ENCODE measurements at places on chromosomes 2 and 18.

DNA sequence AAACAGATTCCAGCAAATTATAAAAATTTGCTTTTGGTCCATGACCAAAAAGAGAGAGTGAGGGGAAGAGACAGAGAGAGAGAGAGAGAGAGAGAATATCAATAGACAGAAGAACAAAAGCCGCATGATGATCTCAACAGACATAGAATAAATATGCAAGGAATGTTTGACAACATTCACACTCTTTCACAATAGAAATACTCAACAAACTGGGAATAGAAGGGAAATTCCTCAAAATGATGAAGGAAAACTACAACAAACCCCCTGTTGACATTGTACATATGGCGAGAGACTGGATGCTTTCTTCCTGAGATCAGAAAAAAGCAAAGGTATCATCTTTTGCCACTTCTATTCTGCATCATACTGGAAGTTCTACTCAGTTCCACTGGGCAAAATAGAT, 309.7 kb downstream of the RAD51AP2 start:
- no peak for DNase-seq

GRCh38 chr2:144515696-144516410, 4.1 kb downstream of the ZEB2 start:
- peak; percentile 41 for DNase-seq

GRCh38 chr2:188620916-188621315, 329.2 kb downstream of the GULP1 start:
- DNase-seq = no peak

- no peak for DNase-seq
Measured at GRCh38 chr2:193549661-193550060, 1354.9 kb upstream of the TMEFF2 start.

- peak; percentile 59 for DNase-seq
Measured at GRCh38 chr2:186641807-186642321, 52.0 kb upstream of the FAM171B start.

GRCh38 chr2:105760639-105761337, 16.1 kb downstream of the NCK2 start:
- DNase-seq = no peak

DNA sequence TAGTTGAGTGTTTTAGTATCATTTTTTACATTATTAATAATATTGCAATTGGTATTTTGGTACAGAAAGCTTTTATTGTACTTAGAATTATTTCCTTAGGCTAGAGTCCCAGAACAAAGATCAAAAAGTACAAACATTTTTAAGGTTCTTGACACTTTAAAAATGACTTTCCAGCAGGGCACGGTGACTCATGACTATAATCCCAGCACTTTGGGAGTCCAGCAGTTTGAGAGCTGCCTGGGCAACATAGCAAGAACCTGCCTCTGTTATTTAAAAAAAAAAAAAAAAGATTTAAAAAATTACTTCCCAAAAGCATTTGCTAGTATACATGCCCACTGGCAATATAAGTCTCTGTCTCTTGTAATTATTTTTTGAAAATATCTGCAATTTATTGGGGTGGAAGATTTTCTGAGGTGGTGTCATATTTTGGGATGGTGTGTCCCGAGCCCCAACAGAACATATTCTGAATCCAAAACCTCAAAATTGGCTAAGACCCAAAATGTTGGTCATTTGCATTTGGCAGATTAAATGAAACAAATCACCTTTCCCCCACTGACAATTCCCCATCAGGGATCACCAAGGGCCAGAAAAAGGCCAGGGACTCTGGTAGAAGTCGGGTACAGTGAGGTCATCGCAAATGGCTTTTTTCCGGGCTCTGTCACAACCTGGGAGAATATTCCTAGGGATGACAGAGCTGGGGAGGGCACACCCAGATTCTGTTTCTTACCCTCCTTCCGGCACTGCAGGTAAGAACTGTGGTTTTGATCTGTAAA, 42.1 kb downstream of the NIFK start:
- no peak for DNase-seq

GRCh38 chr2:30777661-30778505, 29.4 kb downstream of the CAPN13 start:
- no peak for DNase-seq

GRCh38 chr2:16317211-16317830, 348.3 kb downstream of the CYRIA start:
- DNase-seq = no peak

DNA sequence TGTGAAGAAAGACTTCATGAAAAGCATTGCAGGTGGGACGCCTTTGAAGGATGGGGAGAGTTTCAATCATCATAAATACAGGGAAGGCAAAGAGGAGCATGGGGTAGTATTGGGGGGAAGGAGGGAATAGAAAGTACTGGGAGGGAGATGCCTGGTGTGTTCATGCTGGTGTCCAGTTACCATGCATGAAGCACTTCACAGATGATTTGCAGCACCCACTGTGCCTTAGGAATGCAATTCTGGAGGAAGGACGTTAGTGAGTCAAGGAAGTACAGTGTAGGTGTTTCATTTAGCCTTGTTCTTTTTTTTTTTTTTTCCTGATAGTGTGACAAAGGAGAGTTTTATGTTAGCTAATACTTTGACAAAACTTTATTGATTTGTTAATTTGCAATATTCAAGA, 36.8 kb downstream of the ADAM23 start:
- DNase-seq = no peak

DNA sequence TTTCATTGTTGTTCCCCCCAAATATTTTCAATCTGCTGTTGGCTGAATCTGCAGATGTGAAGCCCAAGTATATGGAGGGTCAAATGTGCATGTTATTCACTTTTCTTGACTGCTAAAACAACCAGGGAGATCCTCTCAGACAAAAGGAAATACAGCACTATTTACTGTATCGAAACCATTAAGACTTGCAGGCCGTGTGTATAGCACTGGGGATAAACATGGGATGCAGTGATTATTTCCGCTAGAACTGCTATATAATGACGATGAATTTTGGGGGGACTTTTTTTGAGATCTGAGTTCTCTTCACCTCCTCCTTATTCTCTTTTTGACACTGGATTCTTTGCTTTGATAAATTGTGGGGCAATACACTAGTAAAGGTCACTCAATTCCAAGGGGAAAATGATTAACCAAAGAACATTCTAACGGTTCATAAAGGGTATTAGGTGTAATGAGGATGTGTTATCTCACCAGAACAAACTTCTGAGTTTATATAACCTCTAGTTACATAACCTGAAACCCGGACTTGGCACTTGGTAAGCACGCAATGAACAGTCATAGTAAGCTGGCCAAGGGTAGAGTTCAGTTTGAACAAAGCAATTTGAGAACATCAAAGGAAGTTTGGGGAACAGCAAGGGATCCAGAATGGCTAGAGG, 3.5 kb upstream of the UGT1A1 start:
- no peak for DNase-seq

DNA sequence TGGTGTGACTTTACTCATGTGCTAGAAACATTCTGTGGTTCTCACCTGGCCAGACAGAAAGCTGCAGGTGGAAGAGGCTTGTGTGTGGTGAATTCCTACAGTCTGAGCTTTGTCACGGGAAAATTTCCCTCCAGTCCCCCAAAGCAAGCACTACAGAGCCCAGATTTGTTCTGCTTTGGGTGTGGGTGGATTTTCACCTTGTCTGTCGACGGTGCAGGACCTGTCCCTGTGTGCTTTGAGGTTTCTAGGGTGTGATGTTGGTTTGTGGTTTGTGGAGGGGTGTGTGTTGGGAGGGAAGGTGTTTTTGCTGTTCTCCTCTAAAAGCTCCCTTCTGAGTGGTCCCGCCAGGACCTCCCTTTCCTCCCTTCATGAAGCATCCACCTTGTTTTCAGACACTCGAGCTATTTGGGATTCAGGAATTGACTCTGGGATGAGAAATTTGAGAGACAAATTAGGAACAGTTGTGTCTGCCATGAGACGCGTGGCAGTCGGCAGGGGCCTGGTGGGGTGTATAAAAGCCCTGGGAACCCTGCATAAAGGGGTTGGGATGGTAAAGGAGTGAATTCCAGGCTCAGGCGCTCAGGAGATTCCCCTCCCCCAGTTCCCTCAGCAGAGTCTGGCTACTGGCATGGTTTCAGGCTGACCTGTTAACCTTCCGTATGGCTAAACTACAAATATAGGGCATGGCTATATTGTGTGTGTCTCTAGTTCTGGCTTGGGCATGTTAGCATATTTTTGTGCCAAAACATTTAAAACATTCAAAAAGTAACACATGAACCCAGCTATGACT, 65.5 kb downstream of the DGKD start:
- DNase-seq = no peak

DNA sequence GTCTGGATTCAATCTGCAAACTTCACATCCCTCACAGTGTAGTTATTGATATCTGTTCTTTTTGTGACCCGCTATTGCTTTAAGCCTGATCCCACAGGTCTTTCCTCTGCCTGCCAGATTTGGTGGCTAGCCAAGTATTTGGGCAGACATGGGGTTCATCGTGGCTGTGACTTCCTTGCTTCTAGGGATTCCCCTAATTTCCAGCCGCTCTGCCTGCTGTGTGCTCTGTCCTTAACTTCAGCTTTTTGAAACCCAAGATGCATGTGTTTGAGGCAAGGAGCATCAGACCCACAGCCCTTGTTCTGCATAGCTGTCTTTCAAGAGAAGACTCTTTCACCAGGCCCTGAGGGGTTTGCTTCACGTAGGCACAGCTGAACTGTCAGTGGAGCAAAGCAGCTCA, 54.2 kb downstream of the NCAPH start:
- DNase-seq = no peak

GRCh38 chr2:77479895-77480294, 42.3 kb downstream of the LRRTM4 start:
- peak; percentile 6 for DNase-seq

DNA sequence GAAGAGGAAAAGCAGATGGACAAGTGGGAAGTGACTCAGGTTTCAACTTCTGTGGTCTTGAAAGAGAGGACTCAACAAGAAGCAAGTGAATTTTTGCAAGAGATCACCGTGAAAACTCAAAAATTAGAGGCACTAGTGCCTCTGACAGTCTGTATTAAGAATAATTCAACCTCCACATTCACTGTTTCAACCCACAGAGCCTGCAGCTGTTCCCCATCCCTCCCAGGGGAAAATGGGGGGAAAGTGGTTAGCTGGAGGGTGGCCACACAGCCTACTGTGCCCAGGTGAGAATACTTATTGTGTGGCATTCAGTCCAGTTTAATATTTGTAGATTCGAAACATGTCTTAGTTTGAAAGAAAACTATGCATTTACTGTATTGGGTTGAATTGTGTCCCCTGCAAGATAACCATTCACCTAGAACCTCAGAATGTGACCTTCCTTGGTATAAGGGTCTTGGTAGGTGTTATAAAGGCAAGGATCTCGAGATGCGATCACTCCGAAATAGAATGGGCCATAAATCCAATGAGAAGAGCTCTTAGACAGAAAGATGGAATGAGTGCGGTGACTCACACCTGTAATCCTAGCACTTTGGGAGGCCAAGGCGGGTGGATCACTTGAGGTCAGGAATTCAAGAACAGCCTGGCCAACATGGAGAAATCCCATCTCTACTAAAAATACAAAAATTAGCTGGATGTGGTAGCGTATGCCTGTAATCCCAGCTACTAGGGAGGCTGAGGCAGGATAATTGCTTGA, 94.3 kb downstream of the IRS1 start:
- DNase-seq = no peak

DNA sequence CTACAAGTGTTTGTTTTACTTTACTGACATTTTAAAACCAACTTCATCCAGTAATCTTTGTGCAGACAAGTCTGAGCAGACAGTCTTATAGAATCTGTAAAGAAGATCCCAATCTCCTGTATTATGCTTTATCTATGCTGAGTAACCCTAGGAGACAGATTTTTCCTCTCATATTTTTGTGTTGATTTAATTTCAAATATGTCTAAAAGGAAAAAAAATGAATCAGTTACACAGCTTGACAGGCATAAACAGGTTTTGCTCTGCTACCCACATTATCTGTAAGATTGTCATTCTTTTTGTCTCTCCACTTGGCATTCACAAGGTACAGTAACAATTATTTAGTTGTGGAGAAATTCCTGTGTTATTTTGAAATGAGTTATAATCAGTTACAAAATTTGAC, 415.0 kb downstream of the NYAP2 start:
- no peak for DNase-seq

GRCh38 chr18:12943215-12943614, 4.6 kb upstream of the SEH1L start:
- no peak for DNase-seq

- no peak for DNase-seq
Measured at GRCh38 chr18:62044490-62045000, 142.3 kb downstream of the PIGN start.

GRCh38 chr2:95268211-95269035, 5.8 kb upstream of the PROM2 start:
- DNase-seq = no peak

DNA sequence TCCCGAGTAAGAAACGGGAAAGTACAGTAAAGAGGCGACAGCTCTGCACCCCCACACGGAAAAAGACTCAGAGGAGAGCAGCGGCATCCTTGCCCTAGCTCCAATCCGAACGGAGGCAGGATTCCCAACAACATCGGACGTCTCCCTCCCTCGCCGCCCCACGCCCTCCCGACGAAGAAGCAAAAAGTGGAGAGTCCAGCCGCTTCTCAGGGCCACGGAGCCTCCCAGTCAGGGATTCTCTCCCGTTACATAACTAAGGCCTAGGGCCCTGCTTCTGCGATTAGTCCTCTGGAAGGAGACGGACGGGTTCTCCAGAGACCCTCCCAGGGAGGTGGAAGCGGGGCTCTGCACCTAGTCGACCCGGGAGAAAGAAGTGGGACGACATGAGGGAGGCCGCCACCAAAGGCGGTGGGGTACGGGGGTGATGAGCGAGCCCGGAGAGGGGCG, 587 bp downstream of the SUMO1 start:
- peak; percentile 69 for DNase-seq

- no peak for DNase-seq
Measured at GRCh38 chr18:25672490-25672889, 320.5 kb upstream of the ZNF521 start.
